ENCODE measurements at places on chromosomes 2 and 18. TPM values are rescaled to one million over a fixed set of nuclear protein-coding genes. Genes with fewer than 3 reads are reported as not detected.
A peak's percentile ranks its signal among the peaks of the same experiment; 100 is the strongest.

DNA sequence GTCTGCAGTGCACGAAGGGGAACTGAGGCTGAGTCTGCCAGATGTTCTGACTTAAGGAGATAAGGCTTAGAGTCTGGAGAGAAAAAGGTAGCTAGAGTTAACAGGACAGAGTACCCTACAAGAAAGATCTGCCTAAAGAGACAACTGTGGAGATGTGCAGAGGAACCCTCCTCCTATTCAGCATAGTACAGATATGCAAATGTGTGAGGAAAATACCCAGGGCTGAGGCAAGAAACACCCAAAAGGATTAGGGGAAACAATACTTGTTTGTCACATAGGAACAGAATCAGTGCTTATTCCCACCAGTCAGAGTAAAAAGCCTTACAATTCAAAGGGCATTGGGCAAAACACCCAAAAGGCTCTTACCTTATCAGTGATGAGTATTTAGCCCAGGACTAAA, 67.8 kb downstream of the SS18 start:
- H3K27ac ChIP-seq = no peak overlapping the region
- peaks cover 26% of the 10 kb centered on the region for H3K36me3 ChIP-seq
- H3K4me3 ChIP-seq = no peak overlapping the region
- H3K27me3 ChIP-seq = no peaks in the 10 kb centered on the region
- no peaks in the 10 kb centered on the region for H3K4me1 ChIP-seq
- DNase-seq = no peak

DNA sequence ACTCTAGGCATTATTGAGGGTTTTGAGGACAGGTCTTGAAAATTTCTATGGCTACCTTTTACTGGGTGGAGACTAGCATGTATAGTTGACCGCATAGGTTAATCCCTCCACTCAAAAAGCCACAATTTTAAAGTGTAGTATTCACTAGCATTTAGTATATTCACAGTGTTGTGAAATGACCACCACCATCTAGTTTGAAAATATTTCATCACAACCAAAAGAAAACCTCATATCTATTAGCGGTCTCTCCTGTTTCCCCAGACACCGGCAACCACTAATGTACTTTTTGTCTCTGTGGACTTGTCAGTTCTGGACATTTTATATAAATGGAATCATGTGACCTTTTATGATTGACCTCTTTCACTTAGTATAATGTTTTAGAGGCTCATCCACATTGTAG, 53.9 kb downstream of the MSH2 start:
- H3K36me3 ChIP-seq = peaks cover 3% of the 10 kb centered on the region
- no peak overlapping the region for H3K27ac ChIP-seq

DNA sequence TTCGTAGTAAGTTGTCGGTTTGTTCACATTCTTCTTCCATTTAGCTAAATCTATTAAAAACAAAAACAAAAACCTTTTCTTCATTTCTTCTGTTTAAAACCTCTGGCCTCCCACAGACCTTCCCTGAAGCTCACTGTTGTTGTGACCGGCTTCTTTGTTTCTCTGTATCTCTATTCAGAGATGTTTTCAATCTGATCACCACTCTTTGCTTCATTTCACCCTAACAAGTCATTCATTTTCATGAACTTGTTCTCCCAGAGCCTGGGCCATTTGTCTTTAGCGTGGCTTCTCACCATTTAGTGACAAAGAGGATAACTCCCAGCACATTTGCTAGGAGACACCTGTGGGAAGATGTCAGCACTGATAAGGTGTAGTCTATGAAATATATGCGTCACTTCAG, 794.2 kb downstream of the ERBB4 start:
- H3K36me3 ChIP-seq = no peaks in the 10 kb centered on the region
- no peak for DNase-seq
- no peaks in the 10 kb centered on the region for H3K27me3 ChIP-seq

DNA sequence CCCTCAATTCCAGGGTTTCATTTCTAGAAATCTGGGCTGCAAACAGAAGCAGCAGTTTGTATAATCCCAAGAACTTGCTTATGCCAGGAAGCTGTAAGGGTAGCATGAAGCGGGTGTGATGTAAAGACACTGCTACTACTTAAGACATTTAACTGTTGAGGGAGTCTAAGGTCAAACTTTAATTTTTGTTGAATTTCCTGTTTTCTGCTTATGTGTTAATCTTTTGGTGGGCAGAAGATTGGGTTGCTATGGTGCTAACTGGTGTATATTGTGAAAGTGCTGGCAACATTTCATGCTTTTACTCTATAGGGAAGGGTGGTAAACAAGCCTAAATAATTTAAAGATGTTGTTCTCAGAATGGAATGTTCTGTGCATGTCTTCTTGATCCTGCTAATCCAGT, 2.7 kb downstream of the NCOA1 start:
- no peak overlapping the region for H3K27ac ChIP-seq
- peaks cover 9% of the 10 kb centered on the region for H3K27me3 ChIP-seq
- peaks cover 27% of the 10 kb centered on the region for H3K36me3 ChIP-seq
- H3K4me1 ChIP-seq = peaks cover 37% of the 10 kb centered on the region
- no peak overlapping the region for H3K4me3 ChIP-seq

GRCh38 chr2:37448342-37449120, 104.1 kb downstream of the QPCT start:
- H3K36me3 ChIP-seq = no peaks in the 10 kb centered on the region
- H3K4me3 ChIP-seq = no peak overlapping the region
- no peak overlapping the region for H3K27ac ChIP-seq
- H3K27me3 ChIP-seq = peaks cover 13% of the 10 kb centered on the region

GRCh38 chr18:8367217-8367988, 241.8 kb upstream of the RAB12 start:
- no peaks in the 10 kb centered on the region for H3K27me3 ChIP-seq
- no peak overlapping the region for H3K27ac ChIP-seq
- H3K4me3 ChIP-seq = peak overlapping the region; percentile 77

Gene ANKRD53
- total RNA-seq = not detected

Gene HOXD13
- total RNA-seq = not detected

Gene TEKT4
- not detected for total RNA-seq

Gene CFAP65
- total RNA-seq = 1.3 TPM

Gene CACNB4
- 0.33 TPM for total RNA-seq

Gene ACKR3
- 9.5 TPM for total RNA-seq

Gene SMAD2
- 134 TPM for total RNA-seq

Measured in Calu3 (cell line).